ENCODE measurements at places on chromosomes 6 and 20.

DNA sequence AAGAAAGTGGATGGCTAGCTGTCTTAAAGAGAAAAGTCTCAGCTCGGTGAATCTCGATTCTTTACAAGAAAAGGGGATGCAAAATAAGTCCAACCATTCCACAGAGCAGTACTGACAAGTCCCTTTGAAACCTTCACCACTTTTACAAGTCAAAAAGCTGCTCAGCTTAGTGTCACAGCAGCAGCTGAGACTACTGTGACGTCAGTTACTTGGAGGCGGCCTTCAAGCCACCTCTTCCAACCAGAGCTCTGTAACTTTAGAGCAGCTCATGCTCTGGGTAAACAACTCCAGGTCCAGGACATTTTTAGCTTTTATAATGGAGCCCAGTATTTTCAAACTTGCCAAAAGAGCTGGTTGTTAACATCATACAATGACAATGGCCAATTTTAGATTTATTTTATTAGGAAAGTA is at the start of gene KIAA0408:
TSS of gene KIAA0408 (minus strand) at position 159 of the 411 bp plus-strand sequence. CDS start 5,408 bp downstream, outside the sequence.
- no peak for DNase-seq

- no peak for DNase-seq
Measured at GRCh38 chr6:87289571-87289970, 32.8 kb upstream of the SMIM8 start.

DNA sequence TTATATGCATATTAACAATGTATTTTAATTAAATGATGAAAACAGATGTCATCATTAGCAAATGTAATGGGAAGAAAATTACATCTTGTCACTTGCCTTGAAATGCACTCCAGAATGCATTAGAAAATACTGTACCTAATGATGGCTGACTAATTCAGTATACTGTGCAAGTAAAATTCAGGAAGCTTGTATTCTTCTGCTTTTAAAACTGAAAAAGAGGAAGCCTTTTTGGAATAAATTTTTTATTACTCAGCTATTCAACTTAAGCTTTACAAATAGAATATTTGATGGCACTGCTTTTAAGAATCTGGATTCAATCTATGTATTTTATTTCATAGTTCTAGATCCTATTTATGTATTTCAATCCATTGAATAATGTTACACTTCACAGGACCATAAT is 195.5 kb downstream of the RIMS1 start:
- no peak for DNase-seq

- no peak for DNase-seq
Measured at GRCh38 chr20:1912053-1912452, 16.8 kb downstream of the SIRPA start.
